Activated CD8-positive, alpha-beta memory T cell treated with anti-CD3 and anti-CD28 coated beads for 36 hours (primary cell): ENCODE measurements at places on chromosomes 12 and 14. TPM values are rescaled to one million over a fixed set of nuclear protein-coding genes. Genes with fewer than 3 reads are reported as not detected.

The BRI3BP gene
- 41.0 TPM for total RNA-seq

The FAIM2 gene
- 0.23 TPM for total RNA-seq

The TCL1B gene
- total RNA-seq: not detected

The MRPL52 gene
- 170 TPM for total RNA-seq

The PROX2 gene
- total RNA-seq: 0.76 TPM
